ENCODE measurements at places on chromosomes 4 and X. TPM values are rescaled to one million over a fixed set of nuclear protein-coding genes. Genes with fewer than 3 reads are reported as not detected.

The BGN gene
- 5.7 TPM for total RNA-seq

The ARAP2 gene
- total RNA-seq = 22.9 TPM

The HERC3 gene
- 34.6 TPM for total RNA-seq

The RBM46 gene
- not detected for total RNA-seq

The ZNF275 gene
- 9.3 TPM for total RNA-seq

The CD40LG gene
- 0.27 TPM for total RNA-seq

The IL15 gene
- 16.1 TPM for total RNA-seq

The SATL1 gene
- total RNA-seq = not detected

The IGBP1 gene
- total RNA-seq = 71.5 TPM

The C1QTNF7 gene
- total RNA-seq = 36.8 TPM

The AMBN gene
- not detected for total RNA-seq

The RAB33A gene
- 1.3 TPM for total RNA-seq

The ASB5 gene
- 56.5 TPM for total RNA-seq

The SFRP2 gene
- 20.2 TPM for total RNA-seq

The P2RY10 gene
- not detected for total RNA-seq

All from sigmoid colon (tissue), 7 donors.